NCI-H187 treated with DMSO at 0.1 percent for 48 hours (cell line): ENCODE measurements at places on chromosomes 2 and 18.

- no peak for DNase-seq
Measured at GRCh38 chr2:190467575-190468083, 59.5 kb downstream of the MFSD6 start.

DNA sequence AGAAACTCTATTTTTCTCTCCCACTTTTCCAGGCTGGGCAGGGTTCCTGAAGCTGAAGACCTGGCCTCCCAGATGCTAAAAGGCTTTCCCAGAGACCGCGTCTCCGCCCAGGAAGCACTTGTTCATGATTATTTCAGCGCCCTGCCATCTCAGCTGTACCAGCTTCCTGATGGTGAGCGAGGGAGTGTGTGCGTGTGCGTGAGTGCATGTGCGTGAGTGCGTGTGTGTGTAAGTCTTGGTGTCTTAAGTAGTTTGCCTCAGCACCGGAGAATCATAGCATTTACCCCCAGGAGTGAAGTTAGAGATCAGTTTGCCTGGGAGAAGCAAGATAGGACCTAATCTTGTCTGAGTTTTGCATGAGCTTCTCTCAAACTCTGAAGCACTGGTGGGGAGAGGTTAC, 73.7 kb downstream of the CDK15 start:
- DNase-seq, result no peak

DNA sequence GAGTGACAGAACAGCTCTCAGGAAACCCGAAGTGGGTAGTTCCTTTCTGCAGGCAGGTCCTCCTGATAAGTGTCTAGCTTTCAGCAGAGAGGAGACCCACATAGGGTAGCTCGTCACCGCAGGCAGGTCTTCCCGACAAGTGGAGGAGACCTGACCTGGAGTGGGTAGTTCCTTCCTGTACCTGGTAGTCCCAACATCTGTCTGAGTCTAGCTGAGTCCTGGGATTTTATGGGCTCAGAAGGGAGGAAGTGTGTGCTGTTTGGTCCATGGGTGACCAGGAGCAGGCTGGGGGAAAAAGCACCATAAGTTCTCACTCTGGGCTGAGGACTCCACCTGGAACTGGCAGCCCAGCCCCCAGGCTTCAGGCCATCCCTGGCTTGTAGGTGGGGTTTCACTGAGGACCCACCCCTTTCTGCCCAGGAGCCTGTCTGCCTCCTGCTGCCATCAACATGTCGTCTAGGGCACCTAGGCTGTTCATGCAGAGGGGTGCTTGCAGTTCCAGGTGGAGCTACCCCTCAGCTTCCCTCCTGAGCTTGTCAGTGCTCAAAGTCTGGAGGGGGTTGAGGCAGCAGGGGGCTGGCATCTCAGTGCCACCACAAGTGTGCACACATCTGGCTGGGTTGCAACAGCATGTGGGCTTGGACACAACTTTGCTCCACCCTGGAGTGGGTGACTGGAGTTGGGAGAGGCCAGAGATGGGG, 9.4 kb downstream of the DYSF start:
- no peak for DNase-seq

GRCh38 chr2:120418174-120418787, 72.3 kb downstream of the INHBB start:
- no peak for DNase-seq

GRCh38 chr18:57497372-57498294, 62.5 kb downstream of the ONECUT2 start:
- DNase-seq, result no peak

GRCh38 chr2:62884514-62884913, 166.1 kb upstream of the OTX1 start:
- DNase-seq, result no peak
